ENCODE measurements at places on chromosomes 12 and 14. TPM values are rescaled to one million over a fixed set of nuclear protein-coding genes. Genes with fewer than 3 reads are reported as not detected.

KLRC3 gene
- not detected for total RNA-seq

ANO2 gene
- total RNA-seq: 0.76 TPM

RNF212B gene
- not detected for total RNA-seq

TPI1 gene
- total RNA-seq: 265 TPM

PZP gene
- not detected for total RNA-seq

TOX4 gene
- total RNA-seq: 69.8 TPM

TCTN1 gene
- 24.3 TPM for total RNA-seq

PIWIL1 gene
- total RNA-seq: not detected

ZBTB42 gene
- total RNA-seq: 1.6 TPM

VSIG10 gene
- total RNA-seq: 30.0 TPM

INHBE gene
- total RNA-seq: not detected

TAS2R14 gene
- total RNA-seq: 0.49 TPM

ADAMTS20 gene
- not detected for total RNA-seq

IL26 gene
- total RNA-seq: not detected

MUCL1 gene
- total RNA-seq: 114 TPM
